ENCODE measurements at places on chromosomes 3 and 15.

GRCh38 chr15:70375006-70375431 lies 277.3 kb upstream of the TLE3 start:
- DNase-seq, result no peak

DNA sequence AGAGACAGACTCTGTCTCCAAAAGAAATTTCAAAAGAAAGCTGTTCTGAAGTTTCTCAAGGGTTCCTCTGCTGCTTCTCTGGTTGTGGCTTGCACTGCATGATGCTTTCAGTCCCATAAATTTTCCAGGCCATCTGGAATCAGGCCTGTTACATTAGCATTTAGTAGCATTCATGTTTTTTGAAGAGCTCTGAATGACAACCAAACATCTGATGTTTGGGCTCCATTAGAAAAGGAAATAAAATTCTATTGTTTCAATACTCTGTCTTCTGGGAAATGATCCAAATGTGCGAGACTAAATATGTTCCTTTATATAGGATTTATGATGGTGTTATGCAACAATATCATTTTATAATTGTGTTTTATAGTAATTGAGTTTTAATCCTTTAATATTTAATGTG lies 455.8 kb downstream of the GABRG3 start:
- DNase-seq, result no peak

DNA sequence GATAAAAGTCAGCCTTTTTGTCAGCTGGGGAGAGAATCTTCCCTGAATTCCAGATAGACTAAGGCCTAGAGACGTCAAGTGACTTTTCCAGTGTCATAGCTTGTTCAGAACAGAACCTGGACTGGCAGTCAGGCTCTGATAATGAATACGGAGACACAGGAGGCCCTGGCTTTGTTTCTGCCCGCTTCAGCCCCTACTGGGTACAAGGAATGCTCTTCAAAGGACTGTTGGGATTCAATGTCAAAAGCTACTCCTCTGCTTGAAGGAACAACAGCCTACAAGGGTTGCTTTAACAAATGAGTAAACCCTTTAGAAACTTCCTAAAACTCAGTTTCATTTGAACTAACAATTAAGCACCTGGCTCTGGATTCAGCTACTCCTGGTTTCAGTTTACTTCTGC lies 412.3 kb downstream of the OXSM start:
- DNase-seq, result no peak

GRCh38 chr15:101596633-101597032 lies 55.5 kb downstream of the TM2D3 start:
- no peak for DNase-seq

DNA sequence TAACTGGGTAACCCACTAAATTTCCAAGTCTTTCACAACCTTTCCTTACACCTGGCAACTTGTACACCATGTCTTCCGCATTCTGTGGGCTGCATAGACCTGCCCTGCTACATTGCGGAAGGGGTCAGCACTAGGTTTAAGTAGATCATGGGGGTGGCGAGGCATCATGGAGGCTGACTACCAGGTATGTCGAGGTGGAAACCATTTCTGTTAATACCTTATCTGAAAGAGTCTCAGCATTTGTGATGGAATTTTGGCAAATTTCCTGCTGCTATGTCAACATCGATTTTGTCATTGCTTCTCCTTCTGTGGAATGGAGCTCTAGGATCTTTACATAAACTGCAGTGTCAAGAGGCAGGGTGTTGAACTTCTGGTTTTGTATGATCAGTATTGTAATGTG lies 187.2 kb downstream of the GHSR start:
- no peak for DNase-seq

GRCh38 chr15:57609805-57610529 lies 18.3 kb downstream of the MYZAP start:
- no peak for DNase-seq

Data from T-cell (primary cell).